Ovary (tissue), 10 donors: ENCODE measurements at places on chromosomes 4 and X. TPM values are rescaled to one million over a fixed set of nuclear protein-coding genes. Genes with fewer than 3 reads are reported as not detected.

LIN54 gene
- 8.0 TPM for total RNA-seq

HTR2C gene
- not detected for total RNA-seq

SLC9B1 gene
- total RNA-seq = 0.83 TPM

MAGEA11 gene
- not detected for total RNA-seq

MAGEA12 gene
- not detected for total RNA-seq
